Left lung (tissue), 14 donors: ENCODE measurements at places on chromosomes 16 and 17. TPM values are rescaled to one million over a fixed set of nuclear protein-coding genes. Genes with fewer than 3 reads are reported as not detected.

Gene ZSCAN10
- polyA plus RNA-seq = not detected

Gene KRT33A
- polyA plus RNA-seq = not detected

Gene SLC2A4
- polyA plus RNA-seq = 1.4 TPM

Gene NLGN2
- 29.8 TPM for polyA plus RNA-seq

Gene BLTP2
- 90.5 TPM for polyA plus RNA-seq

Gene TEKT5
- polyA plus RNA-seq = not detected

Gene TBC1D3H
- not detected for polyA plus RNA-seq

Gene KRT31
- not detected for polyA plus RNA-seq

Gene SCPEP1
- 66.9 TPM for polyA plus RNA-seq

Gene CACNB1
- 9.6 TPM for polyA plus RNA-seq

Gene GDPD1
- polyA plus RNA-seq = 11.5 TPM

Gene PROCA1
- polyA plus RNA-seq = 6.1 TPM

Gene TBC1D3G
- not detected for polyA plus RNA-seq

Gene TP53TG3D
- 0.11 TPM for polyA plus RNA-seq

Gene SLC35G3
- not detected for polyA plus RNA-seq

Gene OTOA
- 0.10 TPM for polyA plus RNA-seq

Gene NOMO2
- polyA plus RNA-seq = 57.5 TPM

Gene GFAP
- 1.1 TPM for polyA plus RNA-seq

Gene INCA1
- polyA plus RNA-seq = 8.1 TPM
